ENCODE measurements at places on chromosomes 12 and 14.

DNA sequence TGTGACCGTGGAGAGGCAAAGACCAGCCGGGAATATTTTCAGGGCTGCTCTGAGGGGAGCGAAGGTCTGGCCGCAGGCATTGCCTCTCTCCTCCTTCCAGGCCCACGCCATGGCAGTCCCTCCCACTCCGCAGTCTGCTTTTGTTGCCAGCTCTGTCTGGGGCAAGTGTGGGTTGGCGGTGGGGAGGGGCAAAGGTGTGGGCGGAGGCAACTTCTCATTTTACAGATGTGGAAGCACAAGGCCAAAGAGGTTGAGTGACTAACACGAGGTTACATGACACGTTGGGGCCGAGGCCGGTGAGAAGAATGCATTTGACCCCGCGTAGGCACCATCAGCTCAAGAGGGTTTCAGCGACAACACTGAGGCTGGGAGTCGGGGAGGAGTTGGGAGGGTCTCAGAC, 6.1 kb upstream of the FAIM2 start:
- DNase-seq: peak; percentile 69

- peak; percentile 88 for DNase-seq
Measured at GRCh38 chr12:95857156-95857555, 1.6 kb upstream of the SNRPF start.

- DNase-seq: no peak
Measured at GRCh38 chr12:58249610-58250009, 308.2 kb downstream of the ATP23 start.

- DNase-seq: no peak
Measured at GRCh38 chr12:16844875-16845274, 238.9 kb upstream of the LMO3 start.

GRCh38 chr12:119274636-119275065, 59.9 kb upstream of the CCDC60 start:
- DNase-seq: no peak
